ENCODE measurements at places on chromosomes 3 and 15.

- no peak for DNase-seq
Measured at GRCh38 chr3:14674841-14675240, at the start of gene C3orf20. C3orf20 (plus strand) TSS chr3:14675141; CDS start chr3:14682714, 7,573 bp downstream.

DNA sequence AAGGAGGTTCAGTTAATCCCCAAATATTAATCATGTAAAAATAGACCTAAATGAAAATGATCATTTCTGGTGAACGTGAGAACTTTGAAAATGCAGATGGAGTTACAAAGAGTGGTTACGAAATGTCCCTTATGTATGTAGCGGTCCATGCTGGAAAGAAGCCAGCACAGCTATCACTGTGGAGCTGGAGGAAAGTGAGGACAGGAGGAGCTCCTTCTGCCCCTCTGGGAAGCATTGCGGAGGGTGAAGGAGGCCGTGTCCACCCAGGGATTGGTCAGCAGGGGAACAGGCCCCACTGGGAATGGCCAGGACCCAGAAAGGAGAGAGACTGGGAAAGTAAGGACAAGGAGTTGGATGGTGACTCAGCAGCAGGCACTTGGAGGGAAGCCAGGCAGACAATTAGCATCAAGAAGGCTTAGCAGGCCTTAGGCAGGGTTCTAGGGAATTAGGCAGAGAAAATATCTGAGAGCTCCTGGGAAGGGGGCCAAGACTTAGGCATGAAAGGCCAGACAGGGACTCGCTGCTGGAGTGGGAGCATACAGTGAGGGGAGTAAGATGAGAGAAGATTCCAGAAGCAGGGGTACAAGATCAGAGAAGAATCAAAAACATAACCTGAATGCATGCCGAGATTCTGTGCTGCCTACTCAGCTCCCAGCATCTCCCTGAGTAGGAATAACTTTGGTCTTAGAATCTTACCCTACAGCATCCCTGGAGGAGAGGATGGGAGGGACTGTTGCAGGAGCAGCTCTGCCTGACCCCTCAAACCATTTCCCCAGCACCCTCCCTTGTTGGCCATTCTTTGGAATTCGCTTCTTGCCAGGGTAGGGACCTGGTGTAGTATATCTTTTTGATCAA, 171.0 kb upstream of the UMPS start:
- DNase-seq = no peak

DNA sequence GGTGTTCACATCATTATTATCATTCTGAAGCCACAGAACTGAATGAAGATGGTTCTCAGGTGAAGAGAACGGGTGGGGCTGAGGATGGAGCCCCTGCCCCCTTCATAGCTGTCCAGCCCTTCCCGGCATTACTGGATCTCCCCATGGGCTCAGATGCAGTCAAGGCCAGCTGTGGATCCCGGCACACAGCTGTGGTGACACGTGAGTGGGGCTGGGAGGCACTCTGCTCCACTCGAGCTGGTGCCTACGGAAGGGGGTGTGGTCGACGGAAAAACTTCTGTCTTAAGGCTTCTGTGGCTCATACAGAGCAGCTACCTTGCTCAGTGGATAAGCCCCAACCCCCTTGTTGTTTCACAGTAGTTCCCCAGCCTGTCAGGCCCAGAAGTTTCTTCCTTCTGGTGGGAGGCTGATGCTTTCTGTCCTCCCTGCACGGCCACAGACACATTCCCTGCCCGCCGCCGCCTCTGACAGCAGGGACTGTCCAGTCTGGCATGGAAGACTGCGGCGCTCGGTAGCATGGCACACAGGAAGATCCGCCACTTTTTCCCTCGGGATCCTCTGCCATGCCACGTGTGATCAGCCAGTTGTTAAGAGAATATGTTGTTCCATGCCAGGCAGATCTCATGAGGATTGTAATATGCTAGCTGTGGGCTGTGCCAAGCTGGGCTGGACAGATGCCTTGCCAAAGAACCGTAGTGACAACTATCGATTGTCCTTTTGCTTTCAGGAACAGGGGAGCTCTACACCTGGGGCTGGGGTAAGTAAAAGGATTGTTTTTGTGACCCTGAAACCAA, 5.8 kb downstream of the RCCD1 start:
- DNase-seq = no peak

- no peak for DNase-seq
Measured at GRCh38 chr3:27193056-27193455, 176.1 kb downstream of the NEK10 start.

GRCh38 chr3:133831966-133832801, 26.6 kb downstream of the SRPRB start:
- DNase-seq = no peak

GRCh38 chr15:85097250-85097649, 115.6 kb downstream of the PDE8A start:
- no peak for DNase-seq

- DNase-seq = no peak
Measured at GRCh38 chr3:144556392-144556791, 584.8 kb downstream of the DIPK2A start.

DNA sequence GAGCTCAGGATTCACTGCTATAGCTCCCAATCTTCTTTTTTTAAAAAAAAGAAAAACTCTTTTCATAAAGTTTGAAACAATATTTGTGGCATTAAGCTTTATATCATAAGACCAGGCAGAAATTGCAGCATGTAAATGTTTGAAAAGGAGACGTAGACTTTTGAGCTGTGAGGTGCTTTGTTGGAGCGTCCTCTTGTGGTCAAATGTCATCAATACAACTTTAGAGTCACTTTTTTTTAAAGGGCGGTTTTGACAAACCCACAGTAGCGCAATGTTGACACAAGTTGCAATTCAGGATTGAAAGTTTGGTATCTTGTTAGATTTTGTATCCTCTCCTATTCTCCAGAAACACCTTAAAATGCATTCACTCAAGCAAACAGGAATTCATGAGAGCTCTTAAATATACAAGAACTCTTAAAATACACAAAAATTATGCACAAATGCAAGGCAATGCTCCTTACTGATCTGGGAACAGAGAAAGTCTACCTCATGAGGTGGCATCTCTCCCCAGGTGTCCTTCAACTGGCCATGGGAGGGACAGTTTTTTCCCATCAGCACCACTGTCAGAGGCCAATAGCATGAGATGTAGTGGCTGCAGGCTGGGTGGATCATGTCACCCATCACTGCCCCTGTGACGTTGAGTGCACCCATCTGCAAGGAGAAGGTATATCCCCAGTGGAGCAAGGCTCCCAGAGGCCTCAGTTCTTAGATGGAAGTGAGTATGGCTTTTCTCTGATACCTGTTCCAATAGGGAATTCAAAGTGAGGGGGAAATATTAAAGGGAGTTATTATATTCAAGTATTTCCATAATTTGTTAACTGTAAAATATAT, 70.7 kb downstream of the ANXA2 start:
- no peak for DNase-seq

- peak; percentile 15 for DNase-seq
Measured at GRCh38 chr3:16512435-16513140, 911 bp downstream of the RFTN1 start.

- DNase-seq = no peak
Measured at GRCh38 chr3:141738891-141739363, 829 bp downstream of the RNF7 start.

DNA sequence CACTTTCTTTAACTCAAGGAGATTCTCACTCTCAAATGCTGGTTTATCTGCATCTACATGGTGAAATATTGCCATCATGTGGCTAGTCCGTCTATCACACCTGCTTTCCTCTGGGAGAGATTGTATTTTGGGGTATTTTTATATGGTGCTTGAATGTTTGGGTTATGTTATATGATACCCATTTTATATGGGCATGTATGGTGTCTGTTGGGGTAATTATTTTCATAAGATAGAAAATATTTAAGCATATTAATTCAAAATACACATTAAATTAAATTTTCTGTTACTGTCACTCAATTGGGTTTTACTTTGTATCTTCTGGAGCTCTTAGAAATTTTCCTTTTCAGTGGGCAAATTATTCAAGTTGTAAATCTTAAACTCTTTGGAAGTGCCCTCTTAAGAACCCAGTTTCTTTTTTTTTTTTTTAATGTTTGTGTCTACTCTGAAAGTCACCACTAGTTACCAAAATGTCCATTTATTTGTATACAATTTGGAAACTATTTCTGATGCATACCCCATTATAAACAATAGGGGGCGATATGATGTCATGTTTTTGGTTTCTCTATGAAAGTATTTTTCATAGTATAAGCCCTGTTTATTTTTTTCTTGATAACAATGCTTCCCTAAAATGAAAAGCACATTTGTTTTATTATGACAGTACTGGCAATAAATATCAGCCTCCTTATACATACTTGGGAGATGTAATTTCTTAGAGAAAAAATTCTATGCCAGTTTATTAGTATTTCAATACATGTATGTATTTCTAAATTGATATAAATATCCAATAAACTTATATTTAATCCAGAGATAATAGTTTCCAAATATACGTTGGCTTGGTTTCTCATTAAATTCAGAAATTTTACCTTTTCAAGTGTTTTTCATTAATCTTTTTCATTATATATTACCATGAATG, 36.1 kb upstream of the PLSCR5 start:
- DNase-seq = no peak

DNA sequence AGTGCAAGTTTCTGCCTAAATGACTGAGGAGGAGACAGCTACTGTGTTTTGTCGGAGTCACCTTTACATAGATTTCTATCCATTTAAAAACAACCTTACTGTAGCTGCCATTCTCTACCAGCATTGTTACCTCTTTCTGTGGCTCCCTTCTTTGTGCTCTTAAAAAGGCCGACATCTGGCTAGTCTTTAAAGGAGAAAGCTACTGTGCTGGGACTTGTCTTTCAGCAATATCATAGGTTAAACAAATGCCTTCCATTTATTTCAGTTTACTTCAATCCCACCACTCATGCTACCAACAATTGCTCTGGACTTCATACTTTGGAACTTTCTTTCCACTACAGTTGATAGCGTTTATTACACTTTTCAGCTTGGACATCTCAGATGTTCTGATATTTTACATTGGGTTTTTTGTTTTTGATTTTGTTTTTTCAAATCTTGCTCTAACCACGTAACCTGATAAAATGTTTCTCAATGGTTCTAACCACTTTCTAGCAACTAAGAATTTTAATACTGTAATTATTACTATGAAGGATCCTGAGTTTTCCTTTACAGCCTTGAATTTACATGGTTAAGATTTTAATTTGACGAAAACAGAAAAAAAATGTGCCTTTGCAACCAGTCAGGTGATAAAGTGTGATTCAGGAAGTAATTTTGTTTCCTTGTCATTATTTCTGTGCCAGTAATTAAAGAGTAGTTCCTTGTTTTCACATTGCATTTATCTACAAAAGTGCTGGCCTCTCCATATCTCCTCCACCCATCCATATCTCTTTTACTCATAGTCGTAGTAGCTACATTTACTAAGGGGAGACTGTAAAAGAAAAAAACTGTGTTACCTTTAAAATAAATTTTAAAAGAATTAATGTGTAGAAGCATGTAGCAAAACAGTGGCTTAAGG, 1.3 kb upstream of the CBLB start:
- DNase-seq = no peak
